ENCODE measurements at places on chromosomes 5 and 9.

DNA sequence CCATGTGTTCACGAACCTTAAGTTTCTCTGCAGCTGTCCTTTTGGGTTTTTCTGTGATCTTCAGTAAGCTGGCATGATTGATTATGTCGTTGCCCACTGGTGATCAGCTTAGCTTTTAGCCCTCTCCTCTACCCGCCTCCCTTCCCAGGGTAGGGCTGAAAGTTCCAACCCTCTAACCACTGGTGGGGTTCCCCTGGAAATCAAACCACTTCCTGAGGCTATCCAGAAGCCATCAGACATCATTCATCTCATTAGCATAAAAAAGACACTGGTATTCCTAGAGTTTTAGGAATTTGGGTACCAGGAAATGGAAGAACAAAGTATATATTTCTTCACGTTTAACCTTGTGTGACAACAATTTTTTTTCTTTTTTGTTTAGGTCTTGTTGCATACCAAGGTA lies 29.8 kb downstream of the SPIN1 start:
- DNase-seq: no peak

DNA sequence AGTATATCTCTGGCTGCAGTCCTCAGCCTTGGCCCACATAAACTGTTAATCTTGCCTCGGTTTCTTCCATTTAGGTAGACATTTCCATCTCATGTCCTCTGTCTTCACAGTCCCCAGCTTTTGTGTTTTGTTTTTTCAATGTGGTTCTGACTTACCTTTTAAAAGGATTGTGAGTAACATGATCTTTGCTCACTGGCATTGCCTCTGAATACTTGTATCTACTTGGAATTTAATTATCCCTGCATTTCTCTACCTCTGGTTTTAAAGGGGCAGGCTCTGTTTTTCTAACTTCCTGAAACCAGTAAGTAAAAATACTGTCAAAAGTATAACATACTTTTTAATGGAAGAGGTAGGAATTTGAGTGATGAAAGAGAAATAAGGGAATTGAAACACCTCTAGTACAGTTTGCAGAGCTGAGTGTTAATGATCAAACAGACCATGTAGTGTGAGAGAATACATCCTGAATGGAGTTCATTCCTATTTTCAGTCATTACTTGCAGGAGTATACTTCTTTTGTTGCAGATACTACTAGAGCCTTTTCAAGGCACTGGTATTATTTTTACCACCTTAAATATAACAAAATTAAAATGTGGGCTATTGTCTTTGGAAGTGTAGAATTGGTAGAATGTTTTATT lies 62.6 kb downstream of the MTREX start:
- no peak for DNase-seq

DNA sequence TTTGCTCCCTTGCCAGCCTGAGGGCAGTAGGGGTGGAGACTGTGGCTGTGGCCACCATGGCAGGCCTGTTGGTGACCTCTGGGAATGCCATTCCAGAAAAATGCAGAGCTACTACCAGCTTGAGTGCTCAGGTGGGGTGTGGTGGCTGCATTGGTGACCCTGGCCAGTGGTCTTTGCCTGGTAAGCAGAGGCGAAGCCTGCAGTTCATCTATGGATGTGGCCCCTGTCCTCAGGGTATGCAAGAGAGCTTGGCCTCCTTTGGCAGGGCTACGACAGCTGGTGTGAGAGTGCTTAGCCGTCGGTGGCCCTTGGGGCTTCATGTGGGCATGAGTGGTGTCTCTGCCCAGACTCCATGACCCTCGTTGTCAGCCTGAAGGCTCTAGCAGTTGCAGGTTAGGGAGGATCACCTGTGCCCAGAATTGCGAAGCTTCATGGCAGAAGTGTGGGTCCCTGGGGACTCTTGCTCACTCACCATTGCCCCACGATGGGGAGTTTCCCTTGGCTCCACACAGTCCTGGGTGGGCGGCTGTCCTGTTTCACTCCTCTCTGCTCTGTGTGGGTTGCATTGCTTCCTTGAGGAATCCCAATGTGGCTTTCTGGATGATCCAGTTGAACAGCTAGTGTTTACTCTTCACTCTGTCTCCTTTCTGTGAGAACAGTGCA lies 117.9 kb upstream of the CDH12 start:
- no peak for DNase-seq

- no peak for DNase-seq
Measured at GRCh38 chr5:110377943-110378342, 348.5 kb downstream of the TMEM232 start.

GRCh38 chr5:178667688-178668087 lies 40.8 kb upstream of the CLK4 start:
- DNase-seq: no peak

DNA sequence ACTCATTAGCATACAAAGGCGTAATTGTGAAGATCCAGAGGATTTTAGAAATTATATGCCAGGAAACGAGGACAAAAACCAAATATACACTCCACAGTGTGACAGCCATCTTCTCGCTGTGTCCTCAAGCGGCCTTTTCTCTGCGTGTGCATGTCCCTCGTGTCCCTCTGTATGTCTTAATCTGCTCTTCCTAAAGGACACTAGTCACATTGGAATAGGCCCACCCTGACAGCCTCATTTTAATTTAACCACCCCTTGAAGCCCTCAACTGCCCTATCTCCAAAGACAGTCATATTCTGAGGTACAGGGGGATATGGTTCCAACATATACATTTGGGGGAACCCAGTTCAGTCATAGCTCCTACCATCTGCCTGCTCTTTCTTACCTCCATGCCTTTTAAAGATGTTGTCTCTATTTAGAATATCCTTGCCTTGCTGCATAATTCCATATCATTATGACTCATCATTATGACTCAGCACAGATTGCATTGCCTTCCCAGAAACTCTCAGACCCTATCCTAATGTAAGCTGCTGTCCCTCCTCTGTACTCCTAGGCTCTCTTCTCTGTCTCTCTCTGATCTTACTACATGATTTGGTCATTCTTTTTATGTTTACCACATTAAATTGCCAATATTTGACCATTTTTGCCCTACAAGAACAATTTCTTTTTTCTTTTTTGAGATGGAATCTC lies 210.9 kb downstream of the AOPEP start:
- DNase-seq: no peak

GRCh38 chr5:373710-374602 lies 52.4 kb downstream of the AHRR start:
- no peak for DNase-seq

DNA sequence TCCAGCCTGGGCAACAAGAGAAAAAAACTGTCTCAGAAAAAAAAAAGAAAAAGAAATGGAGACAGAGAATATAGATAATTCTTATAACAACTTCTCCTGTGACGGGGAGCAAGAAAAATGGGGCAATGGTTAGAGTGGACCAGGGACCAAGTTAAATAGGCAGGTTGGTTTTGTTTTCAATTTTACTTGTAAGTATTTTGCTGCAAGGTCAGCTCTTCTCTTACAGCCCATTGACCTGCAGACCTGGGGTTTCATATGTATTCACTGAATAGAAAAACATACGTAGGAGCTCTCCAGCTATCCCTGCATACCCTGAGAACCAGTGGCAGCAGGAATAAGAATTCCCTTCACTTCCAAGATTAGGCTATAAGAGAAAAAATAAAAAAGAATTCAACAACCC lies 29.2 kb upstream of the IL13 start:
- DNase-seq: no peak

DNA sequence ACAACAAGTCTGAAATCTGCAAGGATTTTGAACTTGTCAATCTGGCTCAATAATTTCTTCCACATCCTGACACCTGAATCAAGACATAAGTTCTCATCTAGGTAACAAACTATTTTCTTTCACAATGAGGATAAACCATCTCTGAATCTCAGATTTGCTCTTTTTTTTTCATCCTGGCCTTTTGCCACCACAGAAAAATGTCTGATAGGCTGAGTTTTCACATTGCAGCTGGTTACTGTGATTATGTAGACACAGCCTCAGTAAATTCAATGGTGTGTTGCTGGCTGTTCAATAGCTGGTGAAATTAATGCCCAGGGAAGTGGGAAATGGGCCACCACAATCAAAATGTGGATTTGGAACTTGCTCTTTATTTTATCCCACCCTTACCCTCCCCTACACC lies 2.8 kb upstream of the ADRA1B start:
- DNase-seq: no peak

- no peak for DNase-seq
Measured at GRCh38 chr9:77901771-77902170, 129.8 kb downstream of the GNAQ start.

- no peak for DNase-seq
Measured at GRCh38 chr5:171388816-171389168, 1.1 kb downstream of the NPM1 start.

- no peak for DNase-seq
Measured at GRCh38 chr5:15615859-15616258, 115.9 kb downstream of the FBXL7 start.

DNA sequence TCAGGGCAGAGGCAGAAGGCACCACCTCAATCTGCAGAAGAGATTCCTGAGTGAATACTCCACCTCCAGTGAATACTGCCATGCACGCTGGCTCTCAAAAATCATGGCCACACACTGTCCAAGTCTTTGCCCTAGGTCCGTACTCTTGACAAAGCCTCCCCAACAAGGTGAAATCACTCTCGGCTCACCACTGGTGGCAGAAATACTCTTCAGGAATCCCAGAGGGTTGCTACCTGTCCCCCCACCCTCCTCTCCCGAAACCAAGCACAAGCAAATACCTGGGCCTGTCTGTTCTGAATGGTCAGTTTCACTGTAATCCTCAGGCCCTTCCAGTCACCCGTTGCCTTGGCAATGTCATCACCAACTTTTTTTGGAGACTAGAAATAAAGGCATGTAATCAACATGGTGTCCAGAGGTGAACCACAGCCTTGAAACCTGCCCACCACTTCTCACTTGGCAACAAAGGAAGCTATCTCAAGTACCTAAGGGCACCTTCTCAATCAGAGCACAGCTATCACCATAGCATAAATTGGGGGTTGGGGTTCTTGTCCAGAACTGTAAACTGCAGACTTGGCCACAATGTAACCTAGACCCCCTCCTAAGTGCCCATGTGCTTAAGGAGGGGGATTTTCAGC lies 1.8 kb downstream of the RPL12 start:
- DNase-seq: no peak

DNA sequence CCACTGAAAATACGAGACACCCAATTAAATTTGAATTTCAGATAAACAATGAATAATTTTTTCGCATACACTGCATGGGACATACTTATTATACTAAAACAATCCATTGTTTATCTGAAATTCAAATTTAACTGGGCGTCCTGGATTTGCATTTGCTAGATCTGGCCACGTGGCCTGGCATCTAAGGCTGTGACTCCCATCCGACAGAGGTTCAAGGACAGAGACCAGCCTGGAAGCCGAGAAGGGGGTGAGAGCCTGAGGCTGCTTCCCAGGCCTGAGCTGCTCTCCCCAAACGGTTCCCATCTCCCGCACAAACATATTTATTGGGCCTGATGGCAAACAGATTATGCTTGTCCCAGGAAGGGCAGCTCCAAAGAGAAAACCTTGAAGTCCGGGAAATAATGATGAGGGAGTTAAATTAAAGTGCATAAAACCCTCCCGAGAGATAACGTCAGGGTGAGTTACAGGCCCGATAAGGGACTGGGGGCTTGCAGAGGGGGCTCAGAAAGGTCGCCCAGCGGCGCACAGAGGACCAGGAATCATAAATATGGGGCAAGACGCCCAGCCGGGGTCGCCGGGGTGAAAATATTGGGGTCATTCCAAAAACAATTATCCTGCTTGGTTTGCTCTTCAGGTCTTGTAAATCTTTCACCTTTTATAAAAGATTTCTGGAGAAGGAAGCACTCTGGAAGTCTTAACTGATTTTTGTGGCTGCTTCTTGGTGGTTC lies 163.7 kb downstream of the GAPVD1 start:
- DNase-seq: no peak

All from right kidney (tissue), 9 donors.